ENCODE measurements at places on chromosomes 12 and 14.

DNA sequence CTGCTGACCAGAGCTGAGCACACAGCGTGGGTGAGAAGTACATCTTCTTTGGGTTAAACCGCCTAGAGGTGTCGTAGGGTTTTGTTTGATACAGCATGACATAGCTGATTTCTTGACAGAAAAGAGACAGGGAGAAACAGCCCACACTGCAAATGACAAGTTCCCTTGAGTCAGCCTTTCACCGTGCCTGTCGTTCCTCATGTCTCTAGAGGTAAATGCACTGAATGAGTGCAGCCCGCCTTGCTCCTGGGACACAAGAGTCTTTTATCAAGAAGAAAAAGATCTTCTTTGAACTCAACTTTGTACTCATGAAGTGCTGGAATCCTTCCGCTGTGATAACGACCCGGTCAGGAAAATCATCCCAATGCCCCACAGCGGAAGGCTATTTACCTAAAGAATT lies 77.6 kb downstream of the TMEM132D start:
- DNase-seq: no peak

- DNase-seq: no peak
These were observed 378.5 kb downstream of the ADGRD1 start for GRCh38 chr12:131332224-131332623.

GRCh38 chr14:63974176-63974575 lies 121.4 kb downstream of the SYNE2 start:
- DNase-seq: no peak

- no peak for DNase-seq
These were observed 259.6 kb downstream of the CCER1 start for GRCh38 chr12:90695415-90695814.

- DNase-seq: no peak
These were observed 148.1 kb downstream of the SYT1 start for GRCh38 chr12:79012636-79013035.

DNA sequence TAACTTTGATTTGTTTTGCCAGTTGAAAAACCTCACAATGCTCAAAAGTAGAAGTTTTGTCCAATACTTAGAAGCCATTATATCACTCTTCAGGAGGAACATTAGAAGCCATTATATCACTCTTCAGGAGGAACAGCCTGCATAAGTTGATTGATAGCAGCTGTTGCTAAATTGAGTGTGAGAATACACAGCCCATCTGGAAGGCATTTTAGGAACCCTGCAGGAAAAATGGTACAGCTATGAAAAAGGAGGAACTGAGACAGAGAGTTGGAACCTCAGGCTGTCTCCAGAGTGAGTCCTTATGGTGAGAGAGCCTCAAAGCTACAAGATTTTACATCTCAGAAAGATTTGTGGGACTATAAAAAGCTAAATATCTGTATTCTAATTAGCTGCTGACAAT lies 207.0 kb downstream of the MYRFL start:
- no peak for DNase-seq

DNA sequence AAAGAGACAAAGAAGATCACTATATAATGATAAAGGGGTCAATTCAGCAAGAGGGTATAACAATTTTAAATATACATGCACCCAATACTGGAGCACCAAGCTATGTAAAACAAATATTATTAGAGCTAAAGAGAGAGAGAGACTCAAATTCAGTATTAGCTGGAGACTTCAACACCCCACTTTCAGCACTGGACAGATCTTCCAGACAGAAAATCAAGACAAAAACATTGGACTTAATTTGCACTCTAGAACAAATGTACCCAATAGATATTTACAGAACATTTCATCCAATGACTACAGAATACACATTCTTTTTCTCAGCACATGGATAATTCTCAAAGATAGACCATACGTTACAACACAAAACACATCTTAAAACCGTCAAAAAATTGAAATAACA lies 81.0 kb downstream of the KLHL28 start:
- DNase-seq: no peak

DNA sequence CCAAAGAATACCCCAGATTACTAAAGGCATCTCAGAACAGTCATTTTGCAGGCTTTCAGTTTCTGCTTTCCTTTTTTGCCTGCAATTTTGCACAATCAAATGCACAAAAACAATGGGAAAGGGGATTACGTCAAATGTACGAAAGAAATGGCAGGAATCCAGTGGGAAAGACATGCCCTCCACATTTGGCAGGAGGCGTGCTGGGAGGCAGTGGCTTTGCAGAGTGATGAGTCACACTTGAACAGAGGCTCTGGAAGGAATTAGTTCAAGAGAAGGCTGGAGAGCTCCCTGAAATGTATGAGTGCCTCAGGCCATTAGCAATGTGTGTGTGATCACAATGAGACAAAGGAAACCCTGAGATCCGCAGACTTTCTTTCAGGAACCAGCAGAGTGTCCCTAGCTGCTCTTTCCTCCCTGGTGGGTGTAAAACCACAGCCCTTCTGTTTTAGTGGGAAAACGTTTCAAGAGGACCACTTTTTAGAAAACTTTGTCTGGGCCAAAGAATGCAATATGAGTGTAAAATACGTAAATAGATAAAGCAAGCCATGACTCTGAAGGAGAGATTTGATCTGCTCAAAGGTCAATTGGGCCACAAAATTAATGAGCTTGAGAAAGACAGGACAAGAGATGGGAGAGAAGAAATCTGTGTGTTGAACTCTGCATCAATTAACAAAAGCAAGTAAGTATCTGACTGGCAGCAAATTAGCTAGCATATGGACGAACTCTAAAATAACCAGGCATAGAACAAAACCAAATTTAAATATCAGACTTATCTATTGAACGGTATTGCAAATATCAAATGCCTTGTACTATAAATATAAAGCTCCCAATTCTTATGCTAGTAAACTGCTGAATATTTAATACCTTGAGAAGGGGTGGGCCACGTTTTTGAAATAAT lies 155.4 kb upstream of the PDE3A start:
- peak; percentile 73 for DNase-seq

GRCh38 chr14:54002653-54003052 lies 46.0 kb upstream of the BMP4 start:
- DNase-seq: no peak

DNA sequence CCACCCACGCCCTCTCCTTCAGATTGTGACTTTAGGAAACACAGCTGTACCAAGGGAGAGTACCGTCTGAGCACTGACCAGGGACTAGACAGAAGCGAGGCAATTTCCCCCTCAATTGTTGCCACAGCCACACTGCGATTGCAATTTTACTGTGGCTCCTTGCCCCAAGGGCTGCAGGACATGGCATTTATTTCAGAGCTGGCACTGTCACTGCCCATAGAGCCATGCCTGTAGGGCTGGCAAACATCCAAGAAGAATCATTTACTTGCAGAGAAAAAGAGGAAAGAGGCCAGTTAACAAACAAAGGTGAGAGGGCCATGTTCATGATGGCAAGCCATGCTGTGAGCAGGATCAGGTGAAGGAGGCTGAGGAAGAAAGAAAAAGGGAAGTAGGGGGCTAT lies 129.6 kb downstream of the EMP1 start:
- DNase-seq: no peak

- no peak for DNase-seq
These were observed 156.1 kb upstream of the FSCB start for GRCh38 chr14:44663136-44663535.

- DNase-seq: no peak
These were observed 19.1 kb downstream of the SIX1 start for GRCh38 chr14:60630129-60630528.

DNA sequence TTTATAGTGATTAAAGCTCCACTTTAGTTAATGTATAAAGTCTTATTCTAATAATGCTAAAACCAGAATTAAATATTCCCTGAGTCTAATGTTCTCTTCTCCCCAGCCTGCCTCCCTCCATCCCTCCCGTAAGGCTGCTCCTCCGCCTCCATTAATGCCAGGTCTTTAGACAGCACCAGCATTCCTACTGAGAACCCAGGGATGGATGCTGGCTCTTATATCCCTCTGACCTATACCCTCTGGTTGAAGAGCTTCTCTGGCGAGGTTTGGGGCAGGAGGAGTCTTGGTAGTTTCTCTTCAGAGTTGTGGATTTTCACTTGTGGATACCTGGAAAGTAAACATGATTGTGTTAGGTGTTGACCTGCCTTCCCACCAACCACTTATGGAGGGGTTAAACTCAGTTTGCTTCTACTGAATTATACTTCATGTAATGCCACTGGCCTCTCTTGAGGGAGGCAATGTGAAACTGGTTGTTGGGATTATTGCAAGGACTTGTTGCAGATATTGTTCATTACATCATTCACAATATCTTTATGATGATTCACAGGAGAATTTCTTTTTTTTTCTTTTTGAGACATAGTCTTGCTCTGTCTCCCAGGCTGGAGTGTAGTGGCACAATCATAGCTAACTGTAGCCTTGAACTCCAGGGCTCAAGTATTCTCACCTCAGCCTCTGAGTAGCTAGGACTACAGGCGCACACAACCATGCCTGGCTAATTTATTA lies 11.1 kb upstream of the SMAGP start:
- no peak for DNase-seq

DNA sequence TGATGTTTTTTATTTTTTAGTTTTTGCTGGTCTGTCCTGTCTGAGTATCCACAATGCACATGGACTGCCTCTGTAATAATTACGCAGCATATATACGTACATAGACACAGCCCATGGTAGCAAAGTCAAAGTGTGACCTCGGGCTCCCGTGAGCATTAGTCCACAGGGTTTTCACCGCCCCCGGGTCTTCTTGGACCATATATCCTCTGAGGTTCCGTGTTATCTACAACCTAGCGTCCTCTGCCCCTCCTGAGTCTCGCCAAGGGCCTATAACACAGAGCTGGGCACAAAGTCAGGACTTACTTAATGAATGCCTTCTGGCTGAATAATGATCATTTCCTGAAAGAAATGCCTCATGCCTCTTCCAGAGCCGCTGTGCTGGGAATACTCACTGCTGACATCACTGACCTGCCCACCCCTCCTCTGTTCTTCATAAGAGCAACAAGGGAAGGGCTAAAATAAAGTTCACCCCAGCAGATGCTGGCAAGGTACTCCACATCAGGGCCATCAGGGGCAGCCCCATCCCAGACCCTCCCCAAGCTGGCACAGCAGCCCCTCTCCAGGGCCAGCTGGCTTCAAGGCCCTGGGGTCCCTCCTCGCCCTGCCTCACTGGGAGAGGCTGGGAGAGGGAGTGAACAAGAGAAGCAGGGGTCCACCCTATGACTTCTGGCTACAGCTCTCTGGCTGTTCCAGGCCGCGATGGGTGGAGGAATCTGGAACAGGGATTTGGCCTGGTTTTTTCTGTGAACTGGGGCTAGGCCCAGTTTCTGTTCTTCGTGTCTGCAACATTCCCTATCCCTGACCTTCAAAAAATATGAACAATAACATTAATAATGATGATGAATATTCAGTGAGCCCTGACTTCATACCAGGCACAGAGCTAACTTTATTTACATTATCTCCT lies 7.9 kb downstream of the HDAC7 start:
- no peak for DNase-seq

- no peak for DNase-seq
These were observed 50.6 kb downstream of the HELB start for GRCh38 chr12:66352899-66353298.

- no peak for DNase-seq
These were observed 43.5 kb downstream of the LRTM2 start for GRCh38 chr12:1863823-1864222.

DNA sequence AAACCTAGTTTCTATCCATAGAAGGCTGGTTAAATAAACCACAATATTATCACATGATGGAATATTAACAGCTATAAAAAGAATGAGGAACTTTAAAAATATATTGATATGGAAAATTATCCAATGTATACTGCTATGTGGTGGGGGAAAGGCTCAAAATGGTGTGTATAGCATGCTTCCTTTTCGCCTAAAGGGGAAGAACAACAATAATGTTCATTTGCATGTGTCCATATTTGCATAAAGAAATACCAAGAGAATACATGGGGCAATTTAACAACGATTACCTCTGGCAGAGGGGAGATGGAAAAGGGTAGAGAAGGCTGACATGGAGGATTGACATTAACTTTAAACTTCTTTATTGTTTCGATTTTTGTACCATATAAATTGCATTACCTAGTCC lies 121.3 kb upstream of the PARP11 start:
- DNase-seq: no peak

- no peak for DNase-seq
These were observed 17.3 kb downstream of the BAZ1A start for GRCh38 chr14:34857689-34858449.

DNA sequence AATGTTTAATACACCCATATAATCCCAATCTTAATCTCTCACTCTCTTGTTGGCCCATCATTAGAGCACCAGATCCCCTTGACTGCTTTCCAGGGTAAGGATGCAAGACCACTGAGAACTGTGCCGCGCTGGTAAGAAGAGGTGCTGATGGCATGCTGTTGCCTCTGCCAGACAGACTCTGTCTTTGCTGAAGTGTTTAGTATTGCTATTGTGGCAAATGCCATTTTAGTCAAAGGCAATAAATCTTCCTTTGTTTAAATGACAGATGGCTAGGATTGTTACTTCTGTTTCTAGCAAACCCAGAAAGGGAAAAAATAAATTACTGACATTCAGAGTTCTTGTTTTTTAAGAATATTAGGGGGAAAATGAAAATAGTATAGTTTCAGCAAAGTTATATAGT lies 152.3 kb downstream of the MON2 start:
- no peak for DNase-seq

GRCh38 chr14:71471634-71472355 lies 460.4 kb upstream of the RGS6 start:
- DNase-seq: no peak

GRCh38 chr14:31937730-31938346 lies 139.3 kb upstream of the ARHGAP5 start:
- DNase-seq: peak; percentile 24

- DNase-seq: no peak
These were observed 5.9 kb downstream of the PSMB5 start for GRCh38 chr14:23028799-23029198.

- no peak for DNase-seq
These were observed 12.2 kb downstream of the DEGS2 start for GRCh38 chr14:100147181-100147631.

GRCh38 chr12:73452672-73453469 lies 1084.8 kb upstream of the ATXN7L3B start:
- DNase-seq: no peak

DNA sequence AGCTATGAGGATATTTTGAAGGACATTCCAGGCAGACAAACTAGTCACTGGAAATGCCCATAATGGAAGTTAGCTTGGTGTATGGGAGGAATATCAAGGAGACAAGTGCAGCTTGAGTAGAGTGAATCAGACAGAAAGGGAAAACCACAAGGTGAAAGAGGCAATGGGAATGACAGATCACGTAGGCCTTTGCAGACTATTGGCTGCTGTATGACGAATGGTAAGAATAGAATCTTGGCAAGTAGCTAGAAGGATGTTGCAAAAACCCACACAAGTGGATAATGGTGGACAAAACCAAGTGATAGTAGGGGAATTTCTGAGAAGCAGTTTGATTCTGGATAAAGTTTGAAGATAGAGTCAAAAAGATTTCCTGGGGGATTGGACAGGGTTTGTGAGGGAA lies 196.9 kb upstream of the NOVA1 start:
- no peak for DNase-seq
